ENCODE measurements at places on chromosomes 7 and 10.

GRCh38 chr10:32577448-32577847, 131.5 kb downstream of the CCDC7 start:
- no peak for DNase-seq

- DNase-seq: peak; percentile 20
Observed at GRCh38 chr10:6423004-6423403, 157.1 kb downstream of the PRKCQ start.

GRCh38 chr7:27083646-27084045, 12.2 kb downstream of the HOXA1 start:
- DNase-seq: no peak

DNA sequence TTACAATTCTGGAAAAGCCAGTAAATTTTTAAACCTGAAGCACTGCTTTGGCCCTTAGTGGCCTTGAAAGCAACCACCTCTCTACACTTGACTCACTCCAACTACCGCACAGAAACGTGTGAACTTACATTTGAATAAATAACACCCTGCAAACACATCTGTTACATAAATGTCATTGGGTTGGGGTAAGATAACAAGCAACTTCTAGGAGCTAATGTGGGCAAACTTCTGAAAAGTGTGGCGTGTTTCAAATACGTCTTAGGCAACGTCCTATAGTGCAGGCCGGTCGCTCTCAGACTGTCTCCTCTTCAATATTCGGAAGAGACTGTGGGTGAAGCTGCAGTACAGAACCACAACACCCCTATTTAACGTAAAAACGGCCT, 474 bp downstream of the ORC5 start:
- DNase-seq: peak; percentile 16

DNA sequence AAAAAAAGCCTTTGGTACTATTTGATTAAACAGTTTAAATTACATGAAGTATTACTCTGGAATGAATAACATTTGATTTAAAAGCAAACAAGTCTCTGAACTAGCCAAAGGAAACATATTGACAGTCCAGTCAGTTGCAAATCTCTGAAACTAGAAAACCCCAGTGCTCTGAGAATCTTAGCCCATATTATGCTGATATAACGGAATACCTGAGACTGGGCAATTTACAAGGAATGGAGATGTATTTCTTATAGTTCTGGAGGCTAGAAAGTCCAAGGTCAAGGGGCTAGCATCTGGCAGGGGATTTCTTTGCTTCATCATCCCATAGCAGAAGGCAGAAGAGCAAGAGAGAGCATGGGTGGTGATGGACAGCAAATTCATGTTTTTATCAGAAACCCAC, 21.7 kb upstream of the FKBP9 start:
- DNase-seq: no peak

GRCh38 chr7:98745722-98746318, 124.0 kb downstream of the TMEM130 start:
- DNase-seq: peak; percentile 65

Measured in activated CD4-positive, alpha-beta T cell treated with anti-CD3 and anti-CD28 coated beads, Interleukin-2, amount 50 U/mL, for 16 hours (primary cell).